ENCODE measurements at places on chromosomes 7 and 10.

DNA sequence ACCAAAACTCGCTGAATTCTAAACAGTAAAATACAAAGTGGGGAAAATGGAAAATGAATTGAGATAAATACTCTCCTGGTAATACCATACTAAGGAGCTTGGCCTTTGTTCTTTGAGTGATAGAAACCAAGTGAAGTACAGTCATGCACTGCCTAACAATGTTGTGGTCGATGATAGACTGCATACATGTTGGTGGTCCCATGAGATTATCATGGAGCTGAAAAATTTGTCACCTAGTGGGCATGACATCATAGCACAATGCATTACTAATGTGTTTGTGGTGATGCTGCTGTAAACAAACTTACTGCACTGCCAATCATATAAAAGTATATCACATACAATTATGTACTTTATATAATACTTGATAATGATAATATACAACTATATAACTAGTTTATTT, 419.1 kb downstream of the ARL4A start:
- no peak for DNase-seq

DNA sequence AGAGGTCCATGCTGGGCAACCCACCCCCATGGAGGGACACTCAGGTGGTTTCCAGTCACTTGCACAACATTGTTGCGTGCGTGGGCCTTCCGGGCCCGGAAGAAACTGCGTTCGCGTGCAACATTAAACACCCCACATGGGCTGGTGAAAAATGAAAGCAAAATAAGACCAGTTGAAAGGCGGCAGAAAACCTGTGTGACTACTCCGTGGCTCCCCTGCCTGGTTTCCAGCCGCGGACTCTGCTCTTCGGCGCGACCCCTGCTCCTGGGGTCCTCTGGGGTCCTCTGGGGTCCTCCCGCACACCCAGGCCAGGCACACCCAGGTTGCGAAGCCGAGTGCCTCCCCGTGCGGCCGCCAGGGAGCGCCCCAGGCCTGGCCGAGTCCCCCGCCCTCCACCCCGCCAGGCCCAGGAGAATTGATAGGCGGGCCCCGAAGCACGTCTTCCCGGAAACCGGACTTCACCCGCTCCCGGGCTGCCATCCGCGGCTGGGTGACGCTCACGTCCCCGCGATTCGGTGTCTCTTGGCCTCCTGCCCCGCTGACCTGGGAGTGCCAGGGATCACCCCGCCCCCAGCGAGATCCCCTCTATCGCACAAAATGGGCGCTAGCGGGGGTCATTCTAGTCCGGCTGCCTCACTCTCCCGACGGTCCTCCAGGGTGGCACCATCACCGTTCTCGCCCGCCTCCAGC, 1.9 kb upstream of the SH2D4B start:
- DNase-seq = no peak

GRCh38 chr10:131041441-131041840, 270.1 kb downstream of the TCERG1L start:
- no peak for DNase-seq

- no peak for DNase-seq
These were observed 20.3 kb upstream of the MYH16 start for GRCh38 chr7:99252166-99252895.

- DNase-seq = no peak
These were observed 195.6 kb downstream of the WDR37 start for GRCh38 chr10:1251769-1252168.

- DNase-seq = no peak
These were observed 1.5 kb downstream of the ABCB4 start for GRCh38 chr7:87473986-87474385.

DNA sequence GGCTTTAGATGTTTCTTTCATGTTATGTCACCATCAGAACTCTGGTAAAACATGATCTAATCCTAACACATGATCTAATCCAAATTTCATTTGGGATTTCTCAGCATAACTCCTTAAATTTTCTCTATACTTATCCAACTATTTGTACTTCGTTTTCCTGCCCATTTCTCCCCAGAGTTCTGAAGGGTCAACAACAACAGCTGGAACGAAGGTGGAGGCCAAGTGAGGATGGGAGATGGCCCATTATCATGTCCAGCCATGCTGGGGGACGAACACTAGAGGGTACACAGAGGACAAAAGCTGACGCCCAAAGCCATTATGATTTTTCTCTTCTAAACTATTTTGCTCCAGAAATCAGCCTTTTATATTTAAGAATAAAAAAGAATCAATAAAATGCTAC, 185.4 kb downstream of the DOCK4 start:
- DNase-seq = no peak

- peak; percentile 70 for DNase-seq
These were observed 18.8 kb downstream of the TMEM196 start for GRCh38 chr7:19754521-19755116.

All from NCI-H82 (cell line).